Stimulated activated CD8-positive, alpha-beta memory T cell treated with anti-CD3 and anti-CD28 coated beads, Interleukin-2, amount 100 ng/mL, for 1 hour (primary cell): ENCODE measurements at places on chromosomes 1 and 21.

DNA sequence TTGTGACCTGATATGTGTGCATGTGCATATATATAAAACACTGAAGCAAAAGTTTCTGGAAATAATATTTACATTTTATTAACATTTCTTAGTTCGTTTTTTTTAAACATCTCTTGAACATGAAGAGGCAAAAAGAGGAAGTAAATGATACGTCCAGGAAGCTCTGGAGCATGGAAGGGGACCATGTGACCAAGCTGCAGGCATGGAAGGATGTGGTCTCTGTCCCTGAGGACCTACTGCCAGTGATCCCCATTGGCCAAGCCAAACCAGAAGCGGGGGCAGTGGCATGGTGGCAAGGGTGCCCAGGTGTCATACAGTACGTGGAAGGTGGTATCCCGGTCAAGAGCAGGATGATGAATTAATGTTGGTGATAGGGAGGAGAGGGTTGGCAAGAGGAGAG is 268.3 kb upstream of the PROX1 start:
- no peak for DNase-seq

GRCh38 chr1:12811409-12811784 is 19.8 kb downstream of the PRAMEF11 start:
- no peak for DNase-seq

DNA sequence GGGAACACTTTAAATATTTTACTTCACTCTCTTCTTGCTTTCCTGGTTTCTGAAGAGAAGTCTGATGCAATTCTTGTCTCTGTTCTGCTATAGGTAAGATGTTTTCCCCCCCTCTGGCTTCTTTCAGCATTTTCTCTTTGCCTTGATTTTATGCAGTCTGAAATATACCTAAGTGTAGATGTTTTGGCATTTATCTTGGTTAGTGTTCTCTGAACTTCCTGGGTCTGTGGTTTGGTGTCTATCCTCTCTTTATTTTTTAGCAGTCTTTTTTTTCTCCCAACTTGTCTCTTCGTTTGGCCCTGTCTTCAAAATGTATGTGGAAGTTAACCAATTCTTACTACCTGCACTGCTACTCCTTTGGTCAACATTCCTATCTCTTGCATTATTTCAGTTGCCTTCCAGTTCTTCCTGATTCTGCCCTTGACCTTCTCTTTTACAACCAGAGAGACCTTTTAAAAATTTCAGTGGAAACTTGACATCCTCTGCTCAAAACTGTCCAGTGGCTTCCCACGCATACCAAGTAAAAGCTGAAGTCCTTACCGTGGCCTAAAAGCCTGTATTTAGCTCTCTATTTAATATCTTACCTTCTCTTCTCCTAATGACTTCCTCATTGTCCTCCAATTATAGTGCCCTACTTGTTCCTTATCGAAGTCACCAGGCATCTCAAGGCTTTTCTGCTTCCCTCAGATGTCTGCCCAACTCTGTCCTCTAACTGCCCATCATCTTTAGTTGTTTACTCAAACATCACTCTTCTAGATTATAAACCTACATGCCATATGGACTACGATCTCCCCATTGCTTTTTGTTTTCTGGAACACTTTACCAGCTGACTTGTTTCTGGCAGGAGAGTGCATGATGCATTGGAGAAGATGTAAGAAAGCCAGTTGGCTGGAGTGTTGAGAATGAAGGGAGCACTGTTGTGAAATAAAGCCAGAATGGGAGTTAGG is 40.9 kb downstream of the RAP1A start:
- DNase-seq = no peak

- no peak for DNase-seq
These were observed 235.6 kb downstream of the SMYD3 start for GRCh38 chr1:246271516-246271915.

DNA sequence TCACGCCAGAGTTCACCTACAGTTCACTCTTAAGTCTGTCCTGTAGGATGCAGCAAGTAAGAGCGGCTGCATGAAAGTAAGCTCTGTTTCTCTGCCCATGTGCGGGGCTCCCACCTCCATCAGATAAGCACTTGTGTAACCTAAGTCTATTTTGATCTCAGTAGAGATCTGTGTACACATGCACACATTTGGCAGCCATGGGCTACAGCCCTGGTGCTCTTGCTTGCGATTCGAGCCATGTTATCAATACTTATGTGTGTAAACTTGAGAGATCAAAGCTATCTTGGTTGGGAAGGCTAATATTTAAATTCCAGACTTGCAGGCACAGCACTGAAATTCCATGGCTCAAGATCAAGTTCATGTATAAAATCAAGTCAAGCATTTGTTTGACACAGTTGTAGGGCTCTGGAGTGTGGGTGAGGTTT is 244.7 kb upstream of the FGGY start:
- no peak for DNase-seq

GRCh38 chr1:7267493-7267892 is 482.2 kb downstream of the CAMTA1 start:
- DNase-seq = no peak

- no peak for DNase-seq
These were observed 122.2 kb downstream of the KCNN3 start for GRCh38 chr1:154747740-154748404.

DNA sequence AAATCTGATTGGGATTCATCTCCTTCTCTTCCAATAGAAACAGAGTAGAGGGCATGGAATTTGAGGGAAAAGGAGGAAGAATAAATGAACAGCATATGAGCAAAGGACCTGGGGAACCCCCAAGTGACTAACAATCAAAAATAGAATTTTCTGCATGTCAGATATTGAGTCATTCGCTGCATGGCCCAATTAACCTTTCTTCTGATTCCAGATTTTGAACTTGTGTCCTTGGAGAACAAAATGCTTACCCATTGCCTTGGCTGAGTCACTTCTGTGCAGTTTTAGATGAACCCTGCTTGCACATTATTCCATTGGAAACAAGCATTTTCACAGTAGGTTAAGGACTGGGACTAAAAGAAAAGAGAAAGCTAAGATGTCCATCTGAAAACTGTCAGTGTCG is 390.5 kb downstream of the ST6GALNAC3 start:
- DNase-seq = no peak

DNA sequence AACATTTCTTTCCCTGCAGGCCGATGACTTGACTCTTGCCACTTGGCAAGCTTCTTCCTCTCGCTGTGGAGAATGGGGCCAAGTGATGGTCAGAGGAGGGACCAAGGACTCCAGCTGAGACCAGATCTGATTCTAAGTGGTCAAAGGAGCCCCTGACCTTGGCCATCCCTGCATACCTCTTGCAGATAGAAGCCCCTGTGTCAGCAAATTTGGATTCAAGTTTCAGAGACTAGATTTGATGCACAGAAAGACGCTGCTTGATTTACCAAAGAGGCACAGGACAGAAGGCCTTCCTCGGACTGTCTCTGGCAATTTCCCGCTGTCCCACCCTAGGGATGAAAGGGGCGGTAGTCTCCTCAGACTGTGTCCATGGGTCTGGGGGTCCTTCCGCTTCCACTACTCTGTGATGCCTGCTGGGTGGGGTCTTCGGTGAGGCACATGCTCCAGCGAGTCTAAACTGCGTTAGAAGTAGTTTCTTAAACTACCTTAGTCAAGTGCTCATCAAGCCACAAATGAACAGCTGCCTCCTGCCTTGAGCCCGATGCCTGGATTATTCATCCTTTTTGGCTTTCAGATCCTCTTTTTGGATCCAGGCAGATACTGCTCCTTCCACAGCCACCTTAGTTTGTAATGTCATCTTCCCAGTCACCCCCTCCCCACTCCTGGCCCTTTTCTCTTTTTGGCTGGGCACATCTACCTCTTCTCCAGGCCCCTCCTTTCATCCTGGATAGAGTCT is 31.8 kb upstream of the RBM15 start:
- DNase-seq = no peak
